ENCODE measurements at places on chromosomes 12 and 14.

DNA sequence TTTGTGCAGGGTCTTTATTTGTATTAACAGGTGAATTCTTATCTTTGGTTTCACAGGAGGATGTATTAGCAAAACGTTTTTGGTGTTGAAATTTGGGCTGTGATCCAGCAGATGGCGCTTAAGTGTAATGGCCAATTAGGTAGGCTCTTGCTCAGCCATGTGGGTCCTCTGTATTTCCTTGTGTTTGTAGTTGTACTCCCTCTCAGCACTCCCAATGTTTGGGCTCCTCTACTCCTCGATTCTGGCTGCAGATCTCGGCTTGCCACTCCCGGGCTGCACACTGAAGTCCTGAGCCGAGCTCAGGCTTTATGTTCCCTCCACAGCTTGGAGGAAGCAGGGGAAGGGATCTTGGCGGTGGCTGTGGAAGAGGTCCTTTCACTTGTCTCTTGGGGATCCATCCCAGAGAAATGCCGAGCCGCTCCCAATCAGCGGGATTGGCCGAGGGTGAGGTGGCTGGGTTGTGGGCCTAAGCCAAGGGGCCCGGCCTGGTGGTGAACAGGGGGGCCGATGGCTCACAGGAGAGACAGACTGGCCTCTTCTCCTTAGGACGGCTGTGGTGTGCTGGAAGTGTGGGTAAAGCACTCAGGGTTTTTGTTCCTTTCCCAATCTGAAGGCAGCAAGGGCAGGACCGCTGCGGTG lies 133.7 kb downstream of the AEBP2 start:
- peak; percentile 30 for DNase-seq

DNA sequence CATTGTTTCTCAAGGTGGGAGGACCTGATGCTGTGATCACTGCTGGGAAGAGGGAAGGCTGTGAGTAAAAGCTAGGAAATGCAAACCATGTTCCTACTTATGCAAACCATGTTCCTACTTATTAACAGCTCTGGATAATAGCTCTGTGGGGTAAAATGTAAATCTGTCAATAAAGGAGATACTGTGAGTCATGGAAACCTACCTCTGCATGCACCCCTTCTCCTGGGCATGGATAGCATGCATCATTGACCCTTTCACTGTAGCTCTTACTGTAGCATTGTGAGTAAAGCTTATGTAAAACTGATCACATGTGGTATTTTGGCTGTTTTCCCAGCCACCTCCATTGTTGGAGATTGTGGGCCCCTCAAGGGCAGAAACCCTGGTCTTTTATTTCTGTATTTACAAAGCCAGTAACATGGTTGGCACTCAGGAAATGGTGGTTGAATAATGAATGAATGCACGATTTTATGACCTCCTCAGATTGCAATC lies 253.7 kb downstream of the GRIN2B start:
- DNase-seq: no peak

- peak; percentile 9 for DNase-seq
These were observed 11.8 kb downstream of the ALG10B start for GRCh38 chr12:38328306-38328895.

DNA sequence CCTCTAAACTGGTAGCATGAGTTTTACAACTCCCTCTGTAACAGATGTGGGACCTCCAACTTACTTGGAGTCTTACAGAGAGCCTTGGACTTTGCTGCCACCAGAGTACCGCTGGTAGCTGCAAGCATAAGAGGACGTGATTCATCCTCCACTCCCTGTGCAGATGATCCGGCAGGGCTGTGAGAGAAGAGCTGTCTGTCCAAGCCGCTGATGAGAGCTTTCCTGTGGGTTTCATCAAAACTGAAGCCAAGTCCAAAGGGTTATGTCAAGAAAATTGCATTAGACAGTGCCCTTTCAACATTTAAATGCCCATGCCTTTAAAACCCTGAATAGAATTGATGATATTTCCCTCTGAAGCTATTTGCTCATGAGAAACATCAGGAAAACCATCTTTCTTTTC lies 85.8 kb downstream of the LLPH start:
- DNase-seq: peak; percentile 48

- DNase-seq: no peak
These were observed 54.0 kb upstream of the CISTR start for GRCh38 chr12:53805791-53806190.

DNA sequence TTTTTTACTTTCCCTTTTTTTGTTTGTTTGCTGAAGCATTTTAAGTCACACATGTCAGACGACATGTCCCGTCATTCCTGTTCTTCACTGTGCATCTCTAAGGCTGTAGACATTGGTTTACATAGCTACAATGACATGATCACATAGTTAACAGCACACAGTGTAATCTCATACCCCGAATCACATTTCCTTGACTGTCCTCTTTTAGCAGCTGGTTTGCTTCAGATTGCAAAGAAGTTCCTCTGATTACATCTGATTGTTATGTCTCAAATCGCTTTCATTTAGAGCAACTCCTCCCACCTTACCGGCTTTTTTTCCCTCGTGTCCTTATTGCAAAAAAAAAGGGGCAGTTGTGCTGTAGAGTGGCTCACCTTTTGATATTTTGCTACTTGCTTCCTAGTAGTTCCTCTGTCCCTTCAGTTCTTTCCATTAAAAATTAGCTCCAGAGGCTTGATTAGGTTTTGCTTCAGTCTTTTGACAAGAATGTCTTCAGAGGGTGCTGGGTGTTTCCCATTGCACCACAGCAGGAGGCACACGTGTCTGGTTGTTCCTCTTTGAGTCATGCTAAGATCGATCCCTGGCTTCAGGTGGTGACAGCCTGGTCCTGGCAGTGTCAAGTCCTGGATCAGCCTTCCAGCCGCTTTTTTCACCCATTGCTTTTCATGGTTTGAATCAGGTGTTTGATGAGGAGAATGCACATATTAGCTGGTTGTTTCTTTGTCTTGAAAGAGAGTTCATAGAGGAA lies 35.0 kb downstream of the ZNF664 start:
- no peak for DNase-seq

DNA sequence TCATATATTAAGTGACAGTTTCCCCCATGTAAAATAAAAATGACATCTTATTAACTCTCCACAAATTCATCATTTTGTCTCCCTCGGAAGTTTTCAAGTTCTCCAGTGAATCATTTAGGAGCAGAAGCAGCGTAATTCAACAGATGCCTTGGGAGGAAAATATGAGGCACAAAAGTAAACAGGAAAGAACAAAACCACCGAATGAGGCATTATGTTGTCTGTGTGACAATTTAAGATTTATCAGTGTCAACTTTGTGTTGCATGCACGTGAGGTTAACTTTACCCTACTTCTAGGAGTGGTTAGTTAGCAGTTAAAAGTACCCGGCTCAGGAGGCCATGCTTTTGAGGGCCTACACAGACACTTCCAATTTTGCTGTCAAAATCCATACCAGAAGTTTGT lies 258.6 kb downstream of the IPO8 start:
- no peak for DNase-seq
